Left forelimb (tissue), 1 donor: ENCODE measurements at places on chromosomes 13 and 19.

- DNase-seq, result no peak
Measured at GRCh38 chr19:1225440-1226226, 12.2 kb downstream of the CBARP start.

- no peak for DNase-seq
Measured at GRCh38 chr19:39472746-39473442, 7.7 kb upstream of the TIMM50 start.

DNA sequence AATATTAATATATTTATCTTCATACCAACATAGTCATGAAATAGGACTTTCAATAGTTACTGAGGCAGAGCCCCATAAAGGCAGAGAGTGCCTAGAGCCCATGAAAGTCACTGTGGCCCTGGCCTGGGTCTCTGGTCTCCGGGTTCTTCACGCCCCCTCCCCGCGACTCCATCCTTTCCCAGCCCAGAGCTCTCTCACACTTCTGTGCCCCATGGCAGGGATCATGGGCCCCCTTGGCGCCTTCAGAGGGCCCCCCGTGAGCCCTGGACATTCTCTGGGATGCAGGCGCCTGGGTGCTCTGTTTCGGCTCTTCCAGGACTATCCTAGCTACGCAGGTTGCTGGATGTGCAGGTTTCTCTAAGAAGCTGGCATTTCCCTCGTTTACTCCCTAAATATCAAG lies 228.4 kb downstream of the TEX29 start:
- DNase-seq, result no peak

DNA sequence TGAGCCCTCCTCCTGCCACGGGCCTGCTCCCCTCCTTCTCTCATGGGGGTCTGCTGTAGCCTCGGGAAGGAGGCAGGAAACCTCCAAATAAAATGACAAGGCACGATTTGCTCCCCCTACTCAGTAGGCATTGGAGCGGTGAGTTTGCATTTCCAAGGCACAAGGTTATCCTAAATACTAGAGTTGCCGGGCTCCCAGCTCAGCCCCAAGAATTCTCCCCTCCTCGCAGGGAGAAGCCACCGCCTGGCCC lies 1.5 kb downstream of the CEBPA start:
- DNase-seq, result no peak

DNA sequence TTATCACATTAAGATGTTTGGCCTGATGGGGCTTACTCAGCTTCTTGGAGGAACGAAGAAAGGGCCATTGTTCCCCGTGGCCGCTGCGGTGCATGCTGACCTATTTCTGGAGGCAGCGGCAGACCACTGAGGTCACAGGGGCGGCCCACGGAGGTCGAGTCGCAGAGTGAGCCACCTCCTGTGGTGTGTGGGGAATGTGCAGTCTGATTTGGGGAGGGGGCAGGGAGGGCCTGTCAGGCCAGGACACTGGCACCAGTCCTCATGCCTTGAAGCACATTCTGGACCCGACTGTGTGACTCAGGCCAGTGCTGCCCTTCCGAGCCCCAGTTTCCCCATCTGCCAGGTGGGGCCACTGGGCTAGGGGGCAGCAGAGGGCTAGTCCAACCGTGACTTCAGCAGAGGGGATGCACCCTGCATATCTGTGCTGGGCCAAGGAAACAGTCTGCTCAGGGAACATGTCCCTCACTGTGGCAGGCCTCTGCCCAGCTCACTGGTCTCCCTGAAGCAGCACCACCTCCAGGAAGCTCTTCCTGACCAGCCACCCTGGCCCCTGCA lies 6.3 kb downstream of the SLC7A10 start:
- DNase-seq, result no peak

- no peak for DNase-seq
Measured at GRCh38 chr13:59477011-59477410, 686.7 kb downstream of the DIAPH3 start.

- no peak for DNase-seq
Measured at GRCh38 chr19:40797963-40798682, 868 bp upstream of the EGLN2 start.

GRCh38 chr13:77026255-77026860 lies 601 bp downstream of the FBXL3 start:
- DNase-seq, result peak; percentile 83

- DNase-seq, result no peak
Measured at GRCh38 chr13:89199138-89199537, 1528.0 kb downstream of the SLITRK5 start.
